ENCODE measurements at places on chromosomes 1 and 21.

DNA sequence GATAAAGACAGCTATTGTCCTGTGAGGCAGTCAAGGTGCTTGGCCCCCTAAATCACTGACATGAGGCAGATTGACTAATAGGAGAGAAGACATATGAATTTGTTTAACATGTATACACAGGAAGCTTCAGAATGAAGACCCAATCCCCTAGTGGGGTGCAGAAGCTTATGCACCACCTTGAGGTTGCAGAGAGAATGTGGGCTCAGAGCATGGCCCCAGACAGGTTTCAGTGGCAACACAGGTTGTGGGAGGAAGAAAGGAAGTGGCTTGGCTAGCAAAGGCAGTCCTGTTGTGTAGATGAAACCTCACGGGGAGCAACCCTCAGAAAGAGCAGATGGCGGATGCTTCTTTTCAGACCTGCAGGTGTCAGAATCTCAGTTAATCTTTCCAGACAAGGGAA, 37.0 kb upstream of the PARP1 start:
- DNase-seq = no peak

DNA sequence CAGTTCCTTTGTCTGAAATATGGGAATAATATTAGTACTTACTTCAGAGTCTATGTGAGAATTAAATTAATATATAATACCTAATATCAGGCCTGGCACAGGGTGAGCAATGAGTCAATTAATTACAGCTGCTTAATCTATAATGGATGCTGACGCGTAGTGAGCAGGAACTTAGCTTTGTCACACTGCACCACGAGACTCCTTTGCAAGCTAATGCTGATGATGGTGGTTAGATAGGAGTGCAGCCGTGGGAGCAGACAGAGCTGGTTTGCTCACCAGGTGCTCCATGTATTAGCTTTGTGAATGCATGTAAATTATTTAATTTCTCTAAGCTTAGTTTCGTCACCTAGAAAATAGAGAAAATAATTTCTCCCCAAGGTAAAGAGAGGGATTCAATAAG, 35.1 kb downstream of the KCNJ15 start:
- no peak for DNase-seq

GRCh38 chr1:2042830-2043773, 7.1 kb upstream of the PRKCZ start:
- DNase-seq = no peak

GRCh38 chr1:34950428-34950827, 21.0 kb upstream of the DLGAP3 start:
- no peak for DNase-seq

DNA sequence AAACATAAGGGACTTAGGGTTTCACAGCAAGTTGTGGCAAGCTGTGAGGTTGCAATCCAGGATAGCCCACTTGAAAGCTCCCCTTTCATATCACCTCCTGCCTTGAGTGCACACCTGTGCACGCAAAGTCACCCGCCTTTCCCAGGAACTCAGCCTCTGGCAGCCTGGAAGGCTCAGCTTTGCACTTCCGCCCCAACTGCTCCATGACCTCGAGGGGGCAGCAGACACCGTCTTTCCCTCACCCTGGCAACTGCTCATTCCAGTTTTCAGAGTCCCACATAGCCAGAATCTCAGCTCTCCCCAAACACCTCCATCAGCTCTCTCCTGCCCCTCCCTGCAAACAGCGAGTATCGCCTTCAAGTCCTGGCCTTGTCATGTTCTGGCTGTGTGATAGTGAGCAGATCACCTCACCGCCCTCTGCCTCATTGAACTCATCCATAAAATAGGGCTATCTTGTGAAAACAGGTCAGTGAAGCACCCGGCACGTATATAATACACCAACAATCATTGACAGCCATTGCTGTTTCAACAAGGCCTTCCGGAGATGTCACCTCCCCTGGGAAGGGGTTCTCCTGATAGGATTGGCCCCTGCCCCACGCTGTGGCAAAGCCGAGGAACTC, 32.2 kb upstream of the EPB41 start:
- peak; percentile 86 for DNase-seq

DNA sequence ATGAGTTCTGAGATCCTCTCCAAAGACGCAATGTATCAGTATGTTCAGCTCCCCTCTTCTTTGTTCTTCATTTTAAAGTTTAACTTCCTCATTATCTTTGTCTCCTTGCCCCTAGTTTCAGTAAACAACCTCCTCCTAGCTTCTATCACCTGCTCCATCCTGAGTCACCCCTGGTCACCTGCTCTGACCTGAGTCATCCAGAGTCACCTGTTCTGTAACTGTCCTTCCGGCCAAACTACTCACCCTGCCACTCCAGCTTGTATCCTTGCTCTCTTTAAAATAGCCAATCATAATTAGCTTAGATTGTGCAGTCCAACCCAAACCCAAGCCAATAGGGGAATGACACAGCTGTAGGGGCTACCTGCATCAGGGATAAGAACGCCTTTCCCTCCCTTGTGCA, 332.0 kb downstream of the OLFM3 start:
- no peak for DNase-seq

- DNase-seq = no peak
Observed at GRCh38 chr1:225228871-225229303, 199.0 kb downstream of the LBR start.

- DNase-seq = no peak
Observed at GRCh38 chr1:160607672-160608032, 28.4 kb upstream of the CD84 start.

- DNase-seq = no peak
Observed at GRCh38 chr21:24197923-24198322, 1409.4 kb downstream of the MRPL39 start.

GRCh38 chr1:117365350-117366176, 1.7 kb upstream of the MAN1A2 start:
- no peak for DNase-seq

GRCh38 chr1:36159614-36160387, 3.8 kb downstream of the MAP7D1 start:
- DNase-seq = no peak

DNA sequence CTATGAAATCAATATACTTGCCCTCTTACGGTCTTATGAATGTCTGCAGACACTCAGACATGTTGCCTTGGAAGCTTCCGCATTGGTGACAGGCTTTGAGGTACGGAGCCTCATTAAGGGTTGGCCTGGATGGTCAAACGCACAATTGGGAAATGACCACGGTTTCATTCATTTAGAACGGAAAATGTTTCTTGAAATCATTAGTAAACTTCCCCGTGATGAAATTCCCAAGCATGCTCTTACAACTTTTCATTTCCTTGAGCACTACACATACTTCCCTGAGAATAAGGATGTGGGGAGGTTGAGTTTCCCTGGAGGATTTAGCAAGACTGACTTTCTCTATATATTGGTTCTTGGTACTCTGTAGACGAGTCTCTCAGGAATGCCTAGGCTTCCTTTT, 146.3 kb downstream of the HLX start:
- no peak for DNase-seq

GRCh38 chr1:198856601-198857000, 217.8 kb downstream of the PTPRC start:
- DNase-seq = no peak

DNA sequence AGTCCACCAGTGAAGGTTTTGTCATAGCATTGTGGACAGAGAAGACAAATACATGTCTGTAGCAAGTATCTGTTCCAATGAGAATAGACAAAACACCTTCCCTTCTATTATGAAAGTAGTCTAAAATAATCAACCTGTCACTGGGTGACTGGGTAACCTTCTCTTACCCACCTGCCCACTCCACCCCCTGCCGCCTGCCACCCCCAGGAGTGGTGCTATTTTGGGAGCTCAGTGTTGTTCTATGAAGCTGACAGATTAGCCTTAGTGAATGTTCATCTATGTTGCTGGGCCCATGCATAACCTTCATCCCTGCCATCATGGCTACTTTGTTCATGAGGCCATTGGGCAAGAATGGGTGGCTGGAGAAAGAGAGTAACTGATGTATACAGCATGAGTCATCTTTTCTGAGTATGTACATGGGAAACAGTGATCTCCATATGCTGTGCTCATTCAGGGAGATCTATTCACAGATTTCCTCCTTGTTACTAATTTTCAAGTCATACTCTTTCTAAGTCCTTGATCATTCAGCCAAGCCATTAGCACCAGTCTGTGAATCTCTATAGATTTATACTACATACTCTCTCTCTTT, 24.8 kb downstream of the MARK1 start:
- no peak for DNase-seq

- no peak for DNase-seq
Observed at GRCh38 chr1:169696273-169697100, 14.9 kb downstream of the SELL start.

GRCh38 chr1:3653286-3653618, 936 bp downstream of the TP73 start:
- no peak for DNase-seq

DNA sequence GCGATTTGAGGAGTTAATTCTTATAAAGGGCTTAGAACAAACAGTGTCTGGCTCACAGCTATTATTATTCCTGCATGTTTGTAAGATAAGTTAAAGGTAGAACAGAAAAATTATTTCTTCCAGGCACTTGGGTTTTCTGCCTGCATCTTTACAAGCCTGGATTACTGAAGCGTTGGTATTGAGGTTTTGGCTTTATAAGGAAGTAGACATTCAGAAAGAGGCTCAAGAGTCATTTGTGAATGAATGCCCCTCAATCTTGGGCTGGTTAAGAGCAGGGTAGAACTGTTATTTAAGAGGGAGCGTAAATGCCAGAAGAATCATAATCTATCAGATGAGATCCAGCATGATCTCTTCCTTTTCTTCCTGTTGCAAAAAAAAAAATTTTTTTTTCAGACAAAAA, 77.3 kb upstream of the ARID1A start:
- DNase-seq = no peak

GRCh38 chr1:150696590-150696989, 364 bp downstream of the GOLPH3L start:
- DNase-seq = peak; percentile 4

DNA sequence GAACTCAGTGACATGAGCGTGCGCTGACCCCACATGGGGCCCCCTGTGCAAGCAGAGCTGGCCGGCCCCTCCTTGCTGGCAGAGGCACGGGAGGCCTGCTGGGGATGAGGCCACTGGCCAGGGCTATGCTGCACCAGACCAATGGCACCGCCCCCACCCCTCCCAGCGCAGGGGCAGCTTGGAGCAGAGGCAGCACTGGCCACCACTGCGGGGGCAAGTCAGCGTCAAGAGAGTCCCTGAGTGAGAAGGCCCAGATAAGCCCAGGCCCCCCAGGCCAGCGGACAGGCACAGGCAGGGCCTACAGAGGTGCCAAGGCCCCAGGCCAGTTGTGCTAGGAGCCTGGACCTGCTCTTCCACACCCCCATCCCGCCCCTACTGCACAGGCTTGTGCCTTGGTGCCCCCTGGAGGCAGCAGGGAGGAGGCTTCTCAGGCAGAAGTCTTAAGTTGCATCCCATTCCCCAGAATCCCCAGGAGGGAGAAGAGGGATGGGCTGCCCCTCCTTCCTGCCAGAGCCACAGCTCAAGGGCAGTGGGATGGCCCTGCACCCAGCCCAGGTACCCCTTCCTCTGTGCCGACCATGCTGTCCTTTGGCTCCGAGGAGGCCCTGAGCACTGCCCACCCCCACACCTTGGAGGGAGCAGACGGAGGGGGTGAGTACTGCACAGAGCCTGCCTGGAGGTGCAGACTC, 35.8 kb downstream of the EPHX1 start:
- DNase-seq = peak; percentile 66

GRCh38 chr1:152768847-152769533, 6.0 kb upstream of the LCE1F start:
- no peak for DNase-seq

GRCh38 chr21:25834381-25834780, 99.6 kb downstream of the GABPA start:
- peak; percentile 28 for DNase-seq

- no peak for DNase-seq
Observed at GRCh38 chr1:57269630-57270225, 154.1 kb downstream of the DAB1 start.

DNA sequence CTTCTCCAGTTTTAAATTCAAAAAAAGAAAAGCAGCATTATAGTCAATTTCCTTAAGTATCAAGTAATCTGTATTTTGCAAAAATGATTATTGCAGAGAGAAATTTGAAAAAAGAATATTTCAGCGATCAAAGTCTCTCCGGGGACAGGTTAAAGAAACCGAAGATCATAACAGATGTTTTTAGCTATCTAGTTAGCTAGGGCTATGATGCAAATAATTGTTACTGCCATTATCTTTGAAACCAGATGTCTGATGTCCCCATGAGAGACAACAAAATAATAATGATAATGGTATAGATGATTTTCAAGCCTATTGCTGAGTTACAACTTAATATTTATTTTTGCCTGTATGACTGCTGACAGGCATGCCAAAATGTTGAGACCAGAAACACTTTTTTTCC, 1326.0 kb downstream of the PLA2G4A start:
- DNase-seq = no peak

GRCh38 chr1:205798577-205798976, 14.4 kb downstream of the SLC41A1 start:
- no peak for DNase-seq

GRCh38 chr1:92167151-92167550, 50.6 kb upstream of the C1orf146 start:
- DNase-seq = no peak

GRCh38 chr1:4331767-4332163, 322.6 kb upstream of the AJAP1 start:
- no peak for DNase-seq

- DNase-seq = no peak
Observed at GRCh38 chr1:224811564-224811963, 117.9 kb upstream of the DNAH14 start.

DNA sequence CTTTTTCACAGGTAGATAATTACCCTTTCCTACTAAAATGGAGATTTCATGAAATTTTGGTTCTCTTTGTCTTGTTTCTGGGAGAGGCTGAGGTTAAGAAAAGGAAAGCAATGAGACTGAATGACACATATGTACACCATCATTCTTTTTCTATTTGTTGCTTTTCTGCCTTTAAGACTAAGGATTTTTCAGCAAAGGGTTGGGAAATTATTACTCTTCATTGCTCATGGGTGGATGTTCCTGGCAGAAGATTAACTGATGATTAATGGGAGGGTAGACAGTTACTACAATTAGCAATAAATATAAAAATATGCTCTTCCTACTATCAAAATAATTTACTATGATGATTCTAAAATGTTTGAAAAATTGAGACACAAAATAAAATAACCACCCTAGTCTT, 316.5 kb upstream of the USP24 start:
- no peak for DNase-seq

GRCh38 chr1:221706876-221707582, 34.9 kb downstream of the DUSP10 start:
- no peak for DNase-seq

GRCh38 chr1:105137543-105138457, 1388.1 kb downstream of the AMY1C start:
- peak; percentile 20 for DNase-seq

GRCh38 chr1:16441282-16441665, 750 bp downstream of the NECAP2 start:
- DNase-seq = no peak

- DNase-seq = no peak
Observed at GRCh38 chr21:28339403-28339802, 653.3 kb downstream of the LTN1 start.

- peak; percentile 4 for DNase-seq
Observed at GRCh38 chr1:192516776-192517297, 58.7 kb upstream of the RGS1 start.

- DNase-seq = no peak
Observed at GRCh38 chr1:164033782-164034181, 525.2 kb upstream of the PBX1 start.

All from urothelium cell line (cell line).